Activated CD4-positive, alpha-beta T cell treated with anti-CD3 and anti-CD28 coated beads for 1 hour (primary cell): ENCODE measurements at places on chromosomes 1 and 21.

GRCh38 chr1:18128298-18128697, 20.7 kb downstream of the IGSF21 start:
- no peak for DNase-seq

DNA sequence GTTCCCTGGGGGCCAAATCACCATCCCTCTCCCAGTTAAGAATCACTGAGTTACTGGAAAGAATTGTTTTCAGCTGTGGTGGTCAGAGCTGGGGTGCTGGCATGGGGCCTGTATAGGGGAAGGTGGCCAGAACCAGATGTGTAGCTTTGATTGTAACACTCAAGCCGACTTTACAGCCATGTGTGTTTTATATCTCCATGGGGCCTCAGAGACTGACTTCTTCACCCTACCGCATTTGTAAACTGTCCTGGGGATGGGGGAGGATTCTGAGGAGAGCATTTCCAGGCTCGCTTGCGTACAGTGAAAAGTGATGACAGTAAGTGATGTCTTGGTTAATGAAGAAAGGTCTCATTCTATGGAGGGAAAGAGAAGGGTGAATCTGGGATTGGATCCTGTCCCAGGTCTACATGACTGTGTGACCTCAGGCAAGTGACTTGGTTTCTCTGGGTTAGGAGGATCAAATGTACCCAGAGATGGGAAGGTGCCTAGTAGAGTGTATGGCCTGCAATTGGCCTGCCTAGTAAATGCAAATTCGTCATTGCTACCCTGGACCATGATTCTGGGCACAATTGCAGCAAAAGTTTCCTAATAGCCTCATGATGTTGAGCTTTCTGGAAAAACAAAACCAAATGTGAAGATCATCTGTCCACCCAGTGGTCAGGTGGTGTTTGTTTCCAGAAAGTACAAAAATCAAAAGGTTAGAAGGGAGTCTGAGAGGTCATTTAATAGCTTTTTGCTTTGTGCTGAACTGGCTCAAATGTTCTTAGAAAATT, 49.7 kb upstream of the RCC2 start:
- DNase-seq = no peak

- DNase-seq = no peak
Measured at GRCh38 chr21:24881506-24881905, 725.8 kb downstream of the MRPL39 start.

- no peak for DNase-seq
Measured at GRCh38 chr21:23488245-23488644, 2119.0 kb downstream of the MRPL39 start.

- no peak for DNase-seq
Measured at GRCh38 chr1:61779231-61779630, 37.0 kb downstream of the PATJ start.

DNA sequence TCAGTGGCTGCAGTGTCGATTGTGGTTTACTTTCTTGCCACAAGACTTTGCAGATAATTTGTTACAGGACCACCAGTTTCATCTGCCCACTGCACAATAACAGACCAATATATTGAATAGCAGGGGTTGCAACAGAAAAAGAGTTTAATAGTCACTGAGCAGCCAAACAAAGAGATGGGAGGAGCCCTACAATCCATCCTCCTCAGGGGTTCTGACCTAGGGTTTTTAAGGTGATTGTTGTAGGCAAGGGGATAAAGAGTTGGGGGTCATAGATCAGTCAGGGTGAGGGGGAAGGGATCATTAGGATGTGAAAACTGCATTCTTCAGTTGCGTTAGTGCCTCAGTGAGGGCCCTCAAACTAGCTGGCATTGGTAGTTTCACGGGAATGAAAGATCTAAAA, 110.7 kb upstream of the OLFM3 start:
- no peak for DNase-seq

DNA sequence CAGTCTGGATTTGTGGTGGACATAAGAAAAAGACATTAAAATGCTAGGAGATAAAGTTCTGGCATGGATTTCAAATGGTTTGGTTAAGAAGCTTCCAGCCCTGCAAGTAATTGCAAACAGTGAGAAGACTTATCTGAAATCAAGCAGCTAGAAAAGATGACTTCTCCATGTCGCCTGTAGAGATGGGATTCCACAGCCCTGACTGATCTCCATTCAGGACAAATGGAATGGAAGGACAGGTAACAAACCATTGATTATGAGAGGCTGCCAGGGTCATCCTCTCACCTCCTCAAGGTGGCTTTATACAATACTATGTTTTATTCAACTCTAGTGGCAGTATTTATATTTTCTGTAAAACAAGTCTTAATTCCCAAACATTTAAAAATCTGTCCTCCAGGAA, 237.9 kb downstream of the HLX start:
- DNase-seq = no peak

GRCh38 chr1:9101510-9102146, 27.3 kb downstream of the GPR157 start:
- DNase-seq = no peak

DNA sequence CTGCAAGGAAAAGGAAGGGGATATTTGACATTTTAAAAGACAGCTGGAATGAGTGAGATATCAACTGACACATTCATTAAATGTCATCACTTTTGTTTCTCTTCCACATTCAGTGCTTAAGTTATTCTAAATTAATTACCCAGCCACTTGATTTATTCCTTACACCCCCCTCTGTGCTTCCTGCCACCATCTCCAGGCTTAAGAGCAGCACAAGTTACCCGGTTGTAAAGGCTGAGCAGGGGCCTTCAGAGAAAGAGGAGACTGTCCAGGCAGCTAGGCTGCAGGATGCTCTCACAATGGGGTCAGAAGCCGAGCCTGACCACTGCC, 71.4 kb downstream of the SYT6 start:
- DNase-seq = no peak

DNA sequence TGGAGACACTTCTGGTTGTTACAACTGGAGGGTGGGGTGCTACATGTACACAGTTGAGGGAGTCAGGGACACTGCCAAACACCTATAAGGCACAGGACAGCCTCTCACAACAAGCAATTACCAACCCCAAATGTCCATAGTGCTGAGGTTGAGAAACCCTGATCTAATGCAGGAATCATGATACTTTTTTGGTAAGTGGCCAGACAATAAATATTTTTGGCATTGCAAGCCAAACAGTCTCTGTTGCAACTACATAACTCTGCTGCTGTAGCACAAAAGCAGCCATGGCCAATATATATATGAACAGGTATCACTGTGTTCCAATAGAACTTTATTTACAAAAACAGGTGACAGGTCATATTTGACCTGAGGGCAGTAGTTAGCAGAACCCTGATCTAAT, 177.5 kb downstream of the ASTN1 start:
- no peak for DNase-seq

DNA sequence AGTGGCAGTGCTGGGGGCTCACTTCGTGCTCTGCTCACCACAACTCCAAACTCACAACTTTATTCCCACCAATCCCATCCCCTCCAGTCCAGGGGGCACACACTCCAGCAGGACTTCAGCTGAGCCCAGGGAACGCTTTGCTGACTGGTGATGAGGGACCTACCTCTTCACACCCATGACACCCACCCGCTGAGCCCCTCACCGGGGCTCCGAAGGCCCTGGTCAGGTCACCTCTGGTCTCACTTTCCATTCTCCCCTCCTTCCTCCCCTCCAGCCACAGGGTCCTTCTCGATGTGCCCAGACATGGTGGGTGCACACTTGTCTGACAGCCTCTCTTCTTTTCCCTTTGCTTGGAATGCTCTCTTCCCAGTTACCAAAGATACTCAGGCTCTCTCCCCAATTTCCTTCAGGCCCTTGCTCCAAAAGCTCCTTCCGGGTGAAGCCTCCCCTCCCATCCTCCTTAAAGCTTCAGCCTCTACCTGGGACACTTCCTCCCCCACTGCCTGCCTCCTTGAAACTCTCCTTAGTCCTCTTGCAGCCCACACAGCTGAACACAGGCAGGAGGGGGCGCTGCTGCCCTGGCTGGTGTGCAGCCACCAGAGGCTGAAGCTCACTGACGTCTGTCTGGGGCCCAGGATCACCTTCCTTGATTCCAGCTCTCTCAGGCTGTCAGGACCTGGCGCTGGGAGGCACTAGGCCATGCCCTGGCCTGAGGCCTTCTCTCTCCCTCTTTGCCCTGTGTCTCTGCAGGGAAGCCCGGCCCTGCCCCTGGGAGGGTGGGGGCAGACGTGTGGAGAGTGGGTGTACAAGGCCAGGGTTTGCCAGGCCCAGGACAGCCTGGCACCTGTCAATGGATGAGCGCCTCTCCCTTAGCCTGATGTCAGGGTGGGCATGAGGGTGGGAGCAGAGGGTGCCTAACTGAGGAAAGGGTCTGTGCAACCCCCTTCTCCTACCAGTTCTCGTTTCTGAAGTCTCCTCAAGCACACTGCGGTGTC, 1.6 kb downstream of the KCNE1 start:
- DNase-seq = no peak

GRCh38 chr1:84365225-84366221, 32.8 kb upstream of the DNASE2B start:
- DNase-seq = no peak

DNA sequence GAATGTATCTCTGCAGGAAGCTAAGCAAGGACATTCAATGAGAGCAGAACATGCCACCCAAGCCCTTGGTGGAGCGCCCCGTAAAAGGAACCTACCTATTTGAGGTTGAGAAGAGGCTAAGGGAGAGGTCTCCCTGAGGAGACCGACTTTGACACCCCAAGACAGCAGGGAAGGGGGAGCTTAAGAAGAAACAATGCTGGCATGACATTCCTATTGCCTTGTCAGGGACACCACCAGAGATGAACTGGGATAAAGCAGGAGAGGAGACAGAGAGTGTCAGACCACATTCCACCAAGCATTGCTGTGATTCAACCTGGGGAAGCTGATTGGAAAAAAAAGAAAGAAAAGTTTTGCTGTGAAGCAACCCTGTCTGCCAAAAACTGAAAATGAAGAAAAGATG, 13.3 kb upstream of the S100A2 start:
- DNase-seq = no peak

GRCh38 chr1:21297975-21298374, 7.7 kb upstream of the ECE1 start:
- DNase-seq = no peak

DNA sequence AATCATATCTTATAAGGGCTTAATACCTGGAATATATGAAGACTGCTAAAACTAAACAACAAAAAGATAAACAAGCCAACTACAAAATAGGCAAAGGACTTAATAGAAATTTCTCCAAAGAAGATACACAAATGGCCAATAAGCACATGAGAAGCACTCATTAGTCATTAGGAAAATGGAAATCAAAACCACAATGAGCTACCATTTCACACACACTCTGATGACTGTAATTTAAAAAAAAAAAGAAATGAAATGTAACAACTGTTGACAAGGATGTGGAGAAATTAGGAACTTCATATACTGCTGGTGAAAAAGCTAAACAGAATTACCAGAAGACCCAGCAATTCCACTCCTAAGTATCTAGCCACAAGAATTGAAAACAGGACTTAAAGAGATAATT, 374.2 kb upstream of the ZP4 start:
- DNase-seq = no peak

DNA sequence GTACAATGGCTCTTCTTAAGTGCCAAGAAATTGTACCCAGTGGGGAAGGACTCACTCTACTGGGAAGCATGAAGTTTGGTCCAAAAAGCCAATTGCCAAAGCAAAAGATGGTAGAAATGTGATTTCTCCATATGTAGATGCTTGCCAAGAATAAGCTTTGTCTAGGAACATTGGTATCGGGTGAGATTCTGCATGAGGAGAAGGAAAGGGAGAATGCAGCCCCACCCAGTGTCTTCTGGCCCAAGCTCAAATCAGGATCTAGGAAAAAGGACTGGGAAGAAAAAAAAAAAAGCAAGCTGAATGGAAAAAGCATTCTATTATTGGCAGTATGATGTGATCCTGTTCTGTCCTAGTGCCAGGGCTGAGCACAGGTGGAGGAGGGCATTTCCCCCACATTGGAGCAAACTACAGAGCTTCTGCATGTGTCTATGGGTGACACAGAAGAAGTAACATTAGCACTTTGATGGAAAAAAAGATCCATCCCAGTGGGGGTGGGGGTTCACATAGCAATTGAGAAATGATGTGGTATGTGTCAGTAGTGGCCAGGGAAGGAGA, 226.6 kb downstream of the KCNH1 start:
- DNase-seq = no peak

GRCh38 chr1:21285055-21285372, 5.2 kb downstream of the ECE1 start:
- DNase-seq = no peak

DNA sequence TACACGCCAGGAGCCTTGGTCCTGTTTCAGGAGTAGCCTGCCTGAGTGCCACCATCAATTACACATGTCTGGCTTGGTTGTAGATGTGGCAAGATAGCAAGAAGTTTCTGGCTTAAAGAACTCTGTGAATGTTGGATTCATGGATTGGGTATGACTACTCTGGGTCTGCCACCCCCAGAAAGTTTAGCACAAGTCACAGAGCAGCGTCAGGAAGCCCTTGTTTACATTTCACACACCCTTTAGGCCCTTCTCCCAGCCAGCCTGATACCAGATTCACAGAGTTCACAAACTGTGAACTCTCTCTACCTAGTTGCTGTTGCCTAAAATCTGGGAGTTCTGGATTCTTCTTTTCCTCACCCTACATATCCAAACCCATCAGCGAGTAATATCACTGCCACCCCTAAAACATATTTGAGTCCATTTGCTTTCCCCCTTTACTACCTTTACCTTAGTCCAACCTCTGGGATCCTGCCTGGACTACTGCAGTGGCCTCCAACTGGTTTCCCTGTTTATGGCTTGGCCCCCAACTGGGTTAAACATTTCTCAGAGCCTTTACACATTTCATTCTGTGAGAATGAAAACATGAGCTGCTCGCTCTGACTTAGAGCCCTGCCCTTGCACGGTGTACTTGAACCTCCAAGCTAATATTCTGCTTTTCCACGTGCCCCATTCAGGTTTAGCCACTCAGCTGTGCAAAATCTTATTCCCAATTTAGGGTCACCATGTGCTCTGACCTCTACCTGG, 4.1 kb upstream of the CCDC24 start:
- DNase-seq = no peak

DNA sequence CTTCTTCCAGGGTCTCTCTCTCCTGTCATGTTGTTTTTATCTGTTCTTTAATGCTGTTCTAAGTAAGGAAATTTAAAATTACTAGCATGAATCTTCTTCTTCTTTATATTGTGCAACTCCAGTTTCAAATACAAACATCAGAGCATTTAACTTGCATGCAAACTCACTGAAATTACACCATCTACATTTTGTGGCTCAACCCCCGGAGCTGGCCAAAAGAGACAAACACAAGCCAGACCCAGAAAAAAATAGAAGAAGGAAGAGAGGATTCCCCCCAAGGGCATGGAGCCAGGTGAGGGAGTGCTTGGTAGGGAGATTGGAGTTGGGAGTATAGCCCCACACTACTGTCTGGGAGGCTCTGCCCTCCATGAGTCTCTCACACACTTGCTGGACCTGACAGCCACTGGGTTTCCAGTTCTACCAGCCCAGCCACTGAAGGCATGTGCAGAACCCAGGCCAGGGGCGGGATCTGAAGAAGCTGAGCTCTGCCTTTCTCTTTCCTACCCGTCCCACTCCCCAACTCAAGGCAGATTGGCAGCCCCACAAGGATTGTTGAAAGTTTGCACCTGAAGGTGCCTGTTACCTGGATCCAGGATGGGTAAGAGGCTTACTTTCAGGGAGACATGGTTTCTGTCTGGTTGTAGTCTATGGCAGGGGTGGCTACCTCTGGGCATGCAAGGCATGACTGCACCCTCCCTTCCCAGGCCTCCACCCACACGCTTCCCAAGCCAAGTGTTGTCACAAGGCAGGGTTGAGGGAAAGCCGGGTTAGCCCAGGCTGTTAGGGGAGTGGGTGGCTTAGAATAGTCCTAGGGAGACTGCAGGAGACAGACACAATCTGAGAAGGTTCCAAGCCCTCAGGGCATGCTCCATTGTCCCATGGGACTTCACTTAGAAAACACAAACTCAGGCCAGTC, 297.2 kb downstream of the TGFB2 start:
- DNase-seq = no peak
